GM23338 (cell line): ENCODE measurements at places on chromosomes 1 and 21.
A peak's percentile ranks its signal among the peaks of the same experiment; 100 is the strongest.

DNA sequence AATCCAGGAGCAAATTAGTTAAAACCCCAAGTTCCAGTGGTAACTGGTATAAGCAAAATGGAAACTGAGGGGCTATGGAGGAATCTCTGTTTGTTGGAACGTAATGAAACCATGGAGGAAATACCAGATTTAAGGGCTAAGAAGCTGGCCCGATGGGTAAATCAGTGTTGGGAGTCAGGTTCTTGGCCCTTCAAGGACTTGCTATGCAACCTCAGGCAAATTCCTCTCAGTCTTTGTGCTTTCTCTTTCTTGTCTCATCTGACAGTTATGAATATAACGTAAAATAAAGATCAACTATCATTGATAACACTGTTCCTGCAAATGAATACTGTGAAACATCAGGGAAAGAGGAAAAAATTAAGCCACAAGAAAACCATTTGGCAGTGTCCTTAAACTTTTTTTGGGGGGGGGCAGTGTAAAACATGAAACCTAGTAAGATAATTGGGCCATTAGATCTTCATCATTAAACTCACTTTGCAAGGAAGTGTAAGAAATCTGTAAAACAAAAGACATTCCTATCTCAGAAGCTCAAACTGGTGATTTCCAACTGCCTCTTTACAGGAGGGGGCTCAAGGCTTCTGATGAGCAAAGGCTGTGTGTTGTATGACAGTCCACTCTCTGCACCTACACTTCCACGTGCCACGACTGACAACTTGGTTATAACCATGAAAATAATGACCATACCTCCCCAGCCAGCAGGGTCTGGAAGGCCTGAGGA is 47.6 kb downstream of the LHX4 start:
- no peak overlapping the region for H3K4me3 ChIP-seq
- peaks cover 8% of the 10 kb centered on the region for H3K36me3 ChIP-seq
- H3K27me3 ChIP-seq: no peaks in the 10 kb centered on the region
- peaks cover 17% of the 10 kb centered on the region for H3K4me1 ChIP-seq
- H3K27ac ChIP-seq: peak overlapping the region; percentile 20; the same call in 1 of the 2 replicates

- DNase-seq: no peak
- H3K36me3 ChIP-seq: no peaks in the 10 kb centered on the region
- H3K4me1 ChIP-seq: no peaks in the 10 kb centered on the region
- no peak overlapping the region for H3K4me3 ChIP-seq
- H3K27me3 ChIP-seq: no peaks in the 10 kb centered on the region
Measured at GRCh38 chr1:31818206-31818605, 2.4 kb upstream of the SPOCD1 start.

DNA sequence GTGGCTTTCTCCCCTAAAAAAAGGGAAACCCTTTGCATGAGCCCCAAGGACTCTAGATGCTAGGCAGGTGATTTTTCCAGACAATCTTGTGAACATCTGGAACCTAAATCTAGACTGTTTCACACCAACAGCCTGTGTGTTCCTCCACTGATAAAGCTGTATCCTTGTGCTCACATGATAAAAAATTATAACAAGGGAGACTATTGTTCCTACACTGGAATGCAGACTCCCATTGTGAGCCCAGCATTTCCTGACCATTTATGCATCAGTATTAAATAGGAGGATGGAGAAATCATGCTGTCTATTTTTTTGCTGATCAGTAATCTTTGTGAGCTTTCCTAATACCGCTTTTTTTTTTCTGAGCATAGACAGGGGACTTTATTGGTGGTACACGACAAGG is 52.5 kb downstream of the ZNF697 start:
- H3K4me3 ChIP-seq: no peak overlapping the region
- H3K4me1 ChIP-seq: no peaks in the 10 kb centered on the region
- DNase-seq: no peak
- H3K27me3 ChIP-seq: no peaks in the 10 kb centered on the region
- no peak overlapping the region for H3K27ac ChIP-seq
- H3K36me3 ChIP-seq: no peaks in the 10 kb centered on the region

DNA sequence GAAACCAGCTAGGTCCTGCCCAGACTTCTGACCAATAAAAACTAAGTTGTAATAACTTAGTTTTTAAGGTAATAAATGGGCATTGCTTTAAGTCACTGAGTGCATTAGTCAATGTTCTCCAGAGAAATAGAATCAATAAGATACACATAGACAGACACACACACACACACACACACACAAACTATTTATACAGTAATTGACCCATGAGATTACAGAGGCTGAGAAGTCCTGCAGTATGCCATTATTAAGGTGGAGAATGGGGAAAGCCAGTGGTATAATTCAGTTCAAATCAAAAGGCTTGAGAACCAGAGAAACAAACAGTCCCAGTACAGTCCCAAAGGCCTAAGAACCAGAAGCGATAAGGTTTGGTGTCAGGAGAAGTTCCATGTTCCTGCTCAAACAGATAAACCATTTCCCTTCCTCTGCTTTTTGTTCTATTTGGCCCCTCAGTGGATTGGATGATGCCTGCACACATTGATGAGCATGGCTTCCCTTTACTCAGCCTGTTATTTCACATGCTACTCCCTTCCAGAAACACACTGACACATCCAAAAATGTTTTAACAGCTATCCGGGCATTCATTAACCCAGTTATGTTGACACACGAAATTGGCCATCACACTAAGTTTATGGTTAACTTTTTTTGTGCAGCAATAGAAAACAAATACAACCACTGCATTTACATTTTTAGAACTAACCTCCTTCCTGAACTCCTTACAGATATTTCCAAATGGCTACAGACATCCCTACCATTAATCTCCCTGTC is 828.2 kb upstream of the NCAM2 start:
- no peaks in the 10 kb centered on the region for H3K27me3 ChIP-seq
- H3K4me1 ChIP-seq: no peaks in the 10 kb centered on the region
- H3K4me3 ChIP-seq: no peak overlapping the region
- no peak for DNase-seq
- H3K27ac ChIP-seq: no peak overlapping the region
